ENCODE measurements at places on chromosomes 7 and 10.

DNA sequence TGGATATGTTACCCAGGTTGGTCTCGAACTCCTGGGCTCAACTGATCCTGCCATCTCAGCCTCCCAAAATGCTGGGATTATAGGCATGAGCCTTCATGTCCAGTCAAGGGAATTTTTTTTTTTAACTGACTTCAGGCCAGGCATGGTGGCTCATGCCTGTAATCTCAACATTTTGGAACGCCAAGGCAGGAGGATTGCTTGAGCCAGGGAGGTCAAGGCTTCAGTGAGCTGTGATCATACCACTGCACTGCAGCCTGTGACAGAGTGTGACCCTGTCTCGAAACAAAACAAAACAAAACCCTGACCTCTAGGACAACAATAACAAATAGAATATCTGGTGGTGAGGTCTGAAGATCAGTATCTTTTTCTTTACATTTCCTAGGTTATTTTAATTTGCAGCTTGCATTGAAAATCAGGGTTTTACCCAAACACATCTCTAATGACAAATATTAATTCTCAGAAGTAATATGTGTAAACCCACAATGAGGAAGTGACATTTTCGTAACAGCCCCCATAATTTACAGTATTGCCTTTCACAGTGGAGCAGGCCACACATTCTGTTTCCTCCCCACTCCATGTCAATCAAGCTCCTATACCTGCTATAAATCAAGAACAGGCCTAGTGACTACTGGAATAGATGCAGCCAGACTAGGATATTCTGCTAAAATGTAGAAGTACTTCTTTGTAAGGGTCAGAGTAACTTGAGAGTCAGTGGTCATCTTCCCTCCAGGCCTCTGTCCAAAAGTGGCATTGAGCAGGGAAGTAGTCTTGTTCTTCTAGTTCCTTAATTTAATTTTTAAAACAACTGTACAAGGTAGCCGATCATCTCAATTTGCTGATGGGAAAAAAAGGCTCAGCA is 43.3 kb upstream of the ECHDC3 start:
- no peak for DNase-seq

DNA sequence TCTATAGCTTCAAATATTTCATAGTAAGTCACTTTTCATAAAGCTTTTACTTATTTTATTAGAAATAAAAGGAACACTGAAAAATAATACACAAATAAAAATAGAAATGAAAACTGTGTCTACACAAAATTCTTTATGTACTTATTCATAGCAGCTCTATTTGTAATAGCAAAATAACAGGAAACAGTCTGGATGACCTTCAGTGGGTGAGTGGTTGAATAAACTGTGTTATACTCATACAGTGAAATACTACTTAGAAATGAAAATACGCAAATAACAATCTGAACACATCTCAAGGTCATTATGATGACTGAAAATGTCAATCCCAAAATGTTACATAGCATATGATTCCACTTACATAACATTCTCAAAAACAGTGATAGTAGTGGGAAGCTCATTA is 138.7 kb upstream of the PCLO start:
- no peak for DNase-seq

DNA sequence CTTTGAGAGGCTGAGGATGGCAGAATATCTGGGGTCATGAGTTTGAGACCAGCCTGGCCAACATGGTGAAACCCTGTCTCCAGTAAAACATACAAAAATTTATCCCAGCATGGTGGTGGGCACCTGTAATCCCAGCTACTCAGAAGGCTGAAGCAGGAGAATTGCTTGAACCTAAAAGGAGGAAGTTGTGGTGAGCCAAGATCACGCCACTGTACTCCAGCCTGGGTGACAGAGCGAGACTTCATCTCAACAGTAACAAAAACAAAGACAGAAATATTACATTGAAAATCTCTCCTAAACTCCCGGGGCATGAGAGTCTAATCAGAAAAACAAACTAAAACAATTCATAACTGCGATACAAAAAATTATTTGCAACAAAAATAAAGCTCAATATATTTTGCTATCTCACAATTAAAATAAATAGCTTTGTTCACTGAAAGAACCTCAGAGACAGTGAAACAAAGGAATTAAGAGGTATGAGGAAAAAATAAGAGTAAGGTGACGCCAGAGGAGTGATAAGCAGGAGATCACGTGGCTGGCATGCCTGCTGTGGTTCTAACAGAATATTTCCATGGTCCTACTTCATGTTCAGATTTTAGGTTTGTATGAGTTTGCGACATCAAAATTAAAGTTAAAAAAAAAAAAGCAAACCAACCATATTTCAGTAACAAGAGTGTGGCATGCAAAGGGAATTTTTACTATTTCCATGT is 527.7 kb upstream of the POM121L12 start:
- DNase-seq: no peak

DNA sequence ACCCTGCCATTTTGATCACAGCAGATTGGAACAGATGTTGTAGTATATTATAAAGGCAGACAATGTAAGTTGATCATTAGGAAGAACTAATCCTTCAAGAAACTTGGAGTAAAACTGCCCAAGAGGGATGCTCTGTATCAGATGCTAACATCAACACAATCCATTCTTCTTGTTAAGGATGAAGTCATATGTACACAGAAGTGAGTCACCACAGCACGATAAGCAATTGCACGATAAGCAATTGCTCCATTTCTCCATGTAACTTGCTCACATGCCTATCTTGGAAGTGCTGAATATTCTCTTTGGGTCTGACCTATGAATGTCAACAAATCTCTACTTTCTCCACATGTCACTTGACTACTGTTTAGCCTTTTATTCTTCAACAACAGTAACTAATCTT is 41.5 kb upstream of the DMTF1 start:
- no peak for DNase-seq

DNA sequence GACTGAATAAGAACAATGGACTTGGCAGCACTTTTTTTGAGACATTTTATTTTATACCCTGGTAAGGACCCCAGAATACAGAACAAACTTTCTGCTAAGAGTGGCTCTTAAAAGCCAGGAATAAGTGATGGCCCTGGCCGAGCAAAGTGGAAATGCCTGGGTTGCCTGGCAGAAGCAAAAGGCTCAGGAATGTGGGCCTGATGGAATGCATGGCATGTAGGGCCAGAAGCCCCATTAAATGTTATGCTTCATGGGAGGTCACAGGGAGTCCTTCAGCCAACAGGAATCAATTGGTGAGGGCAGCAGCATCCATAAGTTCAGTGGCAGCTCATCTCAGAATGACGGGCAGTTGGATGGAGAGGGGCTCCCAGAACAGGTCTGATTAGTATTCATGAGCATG is 301.5 kb upstream of the CACNA2D1 start:
- DNase-seq: no peak

GRCh38 chr7:153430931-153431330 is 621.3 kb upstream of the DPP6 start:
- DNase-seq: no peak

DNA sequence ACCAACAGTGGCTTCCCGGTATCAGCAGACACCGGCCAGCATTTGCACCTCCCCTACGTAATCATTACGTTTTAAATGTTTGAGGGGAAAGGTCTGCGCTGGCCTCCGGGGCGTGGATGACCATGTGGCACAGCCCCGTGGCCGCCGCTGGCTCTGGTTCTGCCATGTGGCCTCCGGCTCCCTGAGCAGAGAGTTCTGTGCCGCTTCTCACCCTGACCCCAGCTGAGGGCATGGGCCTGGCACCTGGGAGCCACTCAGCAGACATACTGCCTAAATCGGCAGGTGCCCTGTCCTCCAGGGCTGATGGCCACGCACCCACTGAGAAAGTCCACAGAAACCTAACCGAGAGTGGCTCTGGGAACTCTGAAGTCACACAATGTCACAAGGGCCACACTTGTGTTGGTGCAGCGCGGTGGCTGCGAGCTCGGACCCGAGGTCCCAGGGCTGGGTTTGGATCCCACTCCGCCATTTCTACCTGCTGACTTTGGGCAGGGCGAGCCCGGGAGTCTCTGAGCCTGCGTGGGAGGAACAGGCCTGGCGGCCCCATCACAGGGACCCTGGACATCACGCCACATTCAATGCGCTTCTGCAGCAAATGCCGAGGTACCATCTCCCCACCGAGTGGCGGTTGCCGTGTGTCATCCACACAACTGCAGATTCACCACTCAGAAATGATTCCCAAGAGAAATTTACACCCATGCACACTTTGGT is 25.3 kb downstream of the CFAP46 start:
- DNase-seq: no peak

DNA sequence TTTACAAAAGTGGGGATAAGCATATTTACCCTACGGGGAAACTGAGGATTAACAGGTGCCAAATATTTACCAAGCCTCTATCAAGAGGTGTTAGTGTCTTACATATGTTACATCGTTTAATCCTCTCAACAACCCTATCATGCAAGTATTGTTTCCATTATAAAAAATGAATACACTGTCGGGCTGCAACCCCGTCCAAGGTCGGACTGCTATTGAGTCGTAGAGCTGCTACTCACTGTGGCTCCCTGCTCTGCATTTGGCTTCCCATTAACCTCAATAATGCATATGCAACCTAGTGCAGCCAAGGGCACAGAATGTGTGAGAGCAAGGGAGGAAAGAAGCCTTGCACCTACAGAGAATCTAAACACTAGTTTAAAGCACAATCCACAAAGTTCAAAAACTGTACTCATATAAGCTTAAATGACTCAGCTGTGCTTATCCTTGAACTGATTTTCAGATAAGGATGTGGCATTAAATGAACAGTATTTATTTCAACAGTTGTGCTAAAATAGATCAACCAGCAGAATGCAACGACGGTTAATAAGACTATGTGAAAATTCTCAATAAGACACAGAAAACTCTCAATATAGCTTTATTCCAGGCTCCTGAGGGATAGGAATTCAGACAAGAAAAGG is 49.9 kb downstream of the UBE2H start:
- DNase-seq: no peak

- DNase-seq: no peak
Observed at GRCh38 chr7:107924841-107925504, 34.0 kb downstream of the DLD start.

GRCh38 chr10:62047960-62048383 is 146.5 kb downstream of the ARID5B start:
- no peak for DNase-seq

GRCh38 chr10:49023752-49024151 is 84.1 kb upstream of the LRRC18 start:
- no peak for DNase-seq

DNA sequence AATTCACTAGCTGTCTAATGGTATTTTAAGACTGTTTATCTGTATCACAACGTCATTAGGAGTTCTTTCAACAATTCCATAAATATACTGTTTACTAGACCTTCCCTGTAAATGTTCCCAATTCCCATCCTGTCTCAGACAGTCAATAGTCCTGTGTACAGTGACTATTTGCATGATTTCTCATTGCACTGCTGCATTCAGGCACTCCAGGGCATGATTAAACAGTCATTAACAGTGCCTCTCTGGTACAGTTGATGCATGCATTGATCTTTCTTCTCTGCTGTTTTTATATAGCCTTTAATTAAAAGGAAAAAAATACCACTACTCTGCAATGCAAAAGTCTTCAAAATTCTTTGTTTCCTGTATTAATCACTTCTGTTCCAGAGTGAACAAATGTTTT is 51.5 kb upstream of the MTURN start:
- peak; percentile 46 for DNase-seq

DNA sequence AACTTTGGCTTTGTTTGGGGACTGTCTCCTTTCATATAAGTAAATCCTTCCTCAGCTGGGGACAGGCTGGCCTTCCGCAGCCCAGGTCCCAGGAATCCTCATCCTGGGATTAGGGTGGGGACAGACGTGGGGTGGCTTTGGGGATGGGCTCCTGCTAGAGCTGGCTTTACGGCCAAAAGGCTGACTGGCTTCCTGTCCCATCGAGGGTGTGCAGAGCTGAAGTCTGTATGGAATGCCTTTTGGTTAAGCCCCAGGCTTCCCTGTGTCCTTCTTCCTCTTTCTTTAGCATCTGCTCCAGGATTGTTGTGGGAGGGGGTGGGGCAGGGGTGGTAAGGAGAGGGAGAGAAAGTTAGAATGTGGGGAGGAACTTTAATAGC is 59.4 kb upstream of the AQP1 start:
- no peak for DNase-seq

- DNase-seq: no peak
Observed at GRCh38 chr10:28761084-28761846, 83.9 kb downstream of the BAMBI start.

GRCh38 chr10:89171996-89172395 is 35.1 kb downstream of the CH25H start:
- no peak for DNase-seq

GRCh38 chr10:131819241-131820072 is 81.4 kb upstream of the PPP2R2D start:
- DNase-seq: no peak

DNA sequence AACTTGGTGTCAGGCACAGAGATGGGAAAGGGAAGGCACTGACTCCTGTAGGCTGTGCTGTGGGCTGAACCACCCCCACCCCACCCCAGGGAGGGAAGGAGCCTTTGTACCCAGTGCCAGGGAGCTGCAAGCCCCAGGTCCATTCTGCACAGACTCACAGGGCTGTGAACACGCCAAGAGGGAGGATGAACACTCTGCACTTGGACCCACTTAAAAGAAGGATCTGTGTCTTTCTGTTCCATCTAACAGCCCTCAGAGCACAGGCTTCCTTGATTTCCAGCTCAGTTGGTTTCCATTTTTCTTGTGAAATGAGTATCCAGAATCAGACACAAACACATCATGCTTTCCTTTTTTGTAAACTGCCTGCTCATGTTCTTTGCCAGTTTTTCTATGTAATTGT is 84.9 kb downstream of the GRB10 start:
- no peak for DNase-seq

DNA sequence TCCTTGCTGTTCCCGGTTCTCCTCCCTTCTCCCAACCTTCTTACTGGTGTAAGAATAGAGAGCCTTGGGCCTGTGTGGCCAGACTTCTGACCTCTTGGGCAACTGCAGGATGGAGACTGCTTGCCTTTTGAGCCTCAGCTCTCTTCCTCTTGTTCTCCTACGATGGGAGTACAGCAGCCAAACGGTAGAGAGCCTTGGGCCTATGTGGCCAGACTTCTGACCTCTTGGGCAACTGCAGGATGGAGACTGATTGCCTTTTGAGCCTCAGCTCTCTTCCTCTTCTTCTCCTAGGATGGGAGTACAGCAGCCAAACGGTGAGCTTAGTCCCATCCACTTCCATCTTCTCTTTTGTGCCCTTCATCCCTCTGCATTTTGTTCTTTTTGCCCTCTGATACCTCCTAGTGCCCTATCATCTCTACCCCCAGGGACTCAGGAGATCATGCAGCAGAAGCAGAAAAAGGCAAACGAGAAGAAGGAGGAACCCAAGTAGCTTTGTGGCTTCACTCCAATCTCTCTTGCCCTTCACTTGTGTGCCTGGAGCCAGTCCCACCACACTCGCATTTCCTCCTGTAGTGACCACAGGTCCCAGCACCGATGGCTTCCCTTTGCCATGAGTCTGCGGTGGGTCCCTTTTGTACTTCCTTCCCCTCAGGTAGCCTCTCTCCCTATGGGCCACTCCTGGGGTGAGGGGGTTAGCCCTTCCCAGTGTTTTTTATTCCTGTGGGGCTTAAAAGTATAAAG is 15.3 kb downstream of the SLC25A13 start:
- no peak for DNase-seq

- DNase-seq: no peak
Observed at GRCh38 chr10:110147961-110148360, 59.4 kb upstream of the MXI1 start.

GRCh38 chr7:37362802-37363201 is 85.9 kb downstream of the ELMO1 start:
- no peak for DNase-seq

Data from NCI-H1930 (cell line).